ENCODE measurements at places on chromosomes 4 and X. TPM values are rescaled to one million over a fixed set of nuclear protein-coding genes. Genes with fewer than 3 reads are reported as not detected.

The GPRIN3 gene
- total RNA-seq = 0.20 TPM

The XAGE2 gene
- not detected for total RNA-seq

The CXCL8 gene
- total RNA-seq = 254 TPM

The CSAG3 gene
- total RNA-seq = not detected

The SHROOM3 gene
- total RNA-seq = 1.0 TPM

The AFP gene
- not detected for total RNA-seq

The RASL11B gene
- total RNA-seq = not detected

The CITED1 gene
- total RNA-seq = not detected

All from mammary microvascular endothelial cell (primary cell).